ENCODE measurements at places on chromosomes 1 and 21.

GRCh38 chr1:230826166-230826875, 42.0 kb downstream of the C1orf198 start:
- DNase-seq: no peak

GRCh38 chr1:235331401-235331800, 3.0 kb downstream of the GGPS1 start:
- DNase-seq: no peak

DNA sequence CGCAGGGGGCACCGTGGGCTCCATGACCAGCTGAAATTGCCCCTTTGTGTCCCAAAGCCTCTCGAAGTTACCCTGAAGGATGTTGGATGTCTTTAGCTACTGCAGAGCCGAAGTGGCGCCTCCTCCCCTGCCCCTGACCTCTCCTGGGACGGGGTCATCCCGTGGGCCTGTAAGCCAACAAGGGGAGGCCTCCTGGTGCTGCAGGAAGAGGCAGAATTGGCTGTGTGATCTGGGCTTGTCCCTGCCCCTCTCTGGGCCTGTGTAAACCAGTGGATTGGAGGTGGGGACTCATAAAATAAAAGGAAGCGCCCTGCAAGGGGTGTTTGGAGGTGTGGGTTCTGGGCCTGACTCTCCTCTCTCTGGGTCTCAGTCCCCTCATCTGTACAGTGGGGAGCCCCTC, 2.1 kb upstream of the TAS1R2 start:
- DNase-seq: no peak

DNA sequence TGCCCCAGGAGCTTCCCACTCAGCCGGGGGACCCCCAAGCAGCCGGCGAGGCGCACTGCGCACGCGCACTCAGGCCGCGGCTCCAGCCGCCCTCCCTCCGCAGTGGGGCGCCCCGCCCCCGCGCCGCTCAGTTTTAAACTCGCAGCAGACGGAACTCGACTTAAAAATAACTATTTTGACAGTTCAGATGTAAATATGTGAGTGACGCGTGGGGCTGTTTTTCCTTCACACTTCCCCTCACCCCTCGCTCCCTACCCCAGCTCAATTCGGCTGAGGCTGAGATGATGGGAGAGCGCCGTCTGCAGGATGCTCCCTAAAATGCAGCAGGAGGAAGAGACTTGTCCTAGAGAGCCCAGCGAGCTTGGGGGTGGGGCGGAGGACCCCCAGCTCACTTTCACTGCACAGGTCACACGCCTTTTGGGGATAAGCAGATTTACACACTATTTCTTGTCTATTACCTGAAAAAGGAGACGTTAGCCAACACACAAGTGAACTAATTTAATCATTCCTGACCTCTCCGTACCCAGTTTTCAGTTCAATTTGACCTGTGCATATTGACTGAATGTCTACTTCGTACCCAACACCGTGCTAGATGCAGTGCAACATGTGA, 8.9 kb upstream of the LEMD1 start:
- DNase-seq: peak; percentile 28

GRCh38 chr1:96374076-96374762, 347.4 kb upstream of the PTBP2 start:
- no peak for DNase-seq

GRCh38 chr21:25428537-25428936, 178.7 kb downstream of the MRPL39 start:
- no peak for DNase-seq

GRCh38 chr1:79955966-79956365, 949.4 kb upstream of the ADGRL4 start:
- no peak for DNase-seq

GRCh38 chr1:11151826-11152612, 37.1 kb upstream of the ANGPTL7 start:
- no peak for DNase-seq

DNA sequence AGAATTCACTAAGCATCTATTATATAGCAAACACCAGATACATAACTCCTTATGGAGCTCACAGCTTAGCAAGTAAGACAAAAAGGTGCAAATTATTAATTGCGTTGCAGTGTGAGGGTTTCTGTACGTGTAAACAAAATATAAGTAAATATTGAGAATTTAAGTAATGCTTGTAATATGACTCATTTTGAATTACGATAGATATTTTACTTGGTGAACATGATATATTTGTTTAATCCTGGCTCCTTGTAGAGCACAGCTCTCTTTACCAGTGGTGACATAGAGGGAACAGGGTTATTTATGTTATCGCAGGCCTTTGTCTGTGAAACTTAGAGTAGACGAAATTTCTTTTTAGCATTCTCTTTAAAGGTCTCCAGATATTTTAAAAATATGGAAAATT, 36.4 kb downstream of the LYPLAL1 start:
- no peak for DNase-seq

DNA sequence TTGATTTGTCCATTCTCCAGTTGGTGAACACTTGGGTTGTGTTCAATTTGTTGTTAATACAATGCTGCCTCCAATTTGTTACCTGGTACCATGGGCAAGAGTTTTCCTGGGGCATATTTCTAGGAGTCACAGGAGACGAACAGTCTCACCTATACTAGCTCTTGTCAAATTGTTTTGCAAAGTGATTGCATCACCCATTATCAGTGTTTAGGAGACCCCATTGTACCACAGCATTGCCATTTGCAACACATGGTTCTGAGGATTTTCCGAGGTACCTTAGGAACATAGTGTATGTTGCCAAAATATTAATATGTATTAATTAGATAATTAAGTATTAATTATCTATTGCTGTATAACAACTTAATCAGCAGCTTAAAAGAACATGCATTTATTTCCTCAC, 97.8 kb downstream of the LPAR3 start:
- no peak for DNase-seq

DNA sequence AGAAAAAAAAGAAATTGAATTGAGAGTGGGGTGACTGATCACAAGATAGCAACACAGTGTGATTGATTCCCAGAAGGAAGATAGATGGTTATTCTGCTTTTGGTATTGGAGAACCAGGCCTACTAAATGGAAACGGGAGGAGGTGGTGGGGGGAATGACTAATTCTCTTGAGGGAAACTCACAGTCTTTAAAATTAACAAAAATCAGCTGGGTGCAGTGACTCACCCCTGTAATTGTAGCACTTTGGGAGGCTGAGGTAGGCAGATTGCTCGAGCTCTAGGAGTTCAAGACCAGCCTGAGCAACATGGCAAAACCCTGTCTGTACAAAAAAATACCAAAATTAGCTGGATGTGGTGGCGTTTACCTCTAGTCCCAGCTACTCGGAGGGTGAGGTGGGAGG, 134.6 kb upstream of the PDE4B start:
- no peak for DNase-seq

- DNase-seq: no peak
These were observed 70.9 kb upstream of the COL6A1 start for GRCh38 chr21:45910548-45911221.

- DNase-seq: no peak
These were observed 19.9 kb downstream of the SOX13 start for GRCh38 chr1:204092632-204093420.

GRCh38 chr21:29639366-29640079, 300.3 kb downstream of the GRIK1 start:
- DNase-seq: no peak

DNA sequence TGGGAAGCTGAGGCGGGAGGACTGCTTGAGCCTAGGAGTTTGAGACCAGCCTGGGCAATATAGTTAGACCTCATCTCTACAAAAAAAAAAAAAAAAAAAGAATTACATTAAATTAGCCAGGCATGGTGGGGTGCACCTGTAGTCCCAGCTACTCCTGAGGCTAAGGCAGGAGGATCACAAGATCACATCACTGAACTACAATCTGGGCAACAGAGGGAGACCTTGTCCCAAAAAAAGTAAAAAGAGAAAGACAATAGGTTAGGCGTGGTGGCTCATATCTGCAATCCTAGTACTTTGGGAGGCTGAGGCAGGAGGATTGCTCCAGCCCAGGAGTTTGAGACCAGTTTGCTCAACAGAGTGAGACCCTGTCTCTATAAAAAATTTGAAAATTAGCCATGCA, 130.3 kb downstream of the TIAM1 start:
- DNase-seq: no peak

DNA sequence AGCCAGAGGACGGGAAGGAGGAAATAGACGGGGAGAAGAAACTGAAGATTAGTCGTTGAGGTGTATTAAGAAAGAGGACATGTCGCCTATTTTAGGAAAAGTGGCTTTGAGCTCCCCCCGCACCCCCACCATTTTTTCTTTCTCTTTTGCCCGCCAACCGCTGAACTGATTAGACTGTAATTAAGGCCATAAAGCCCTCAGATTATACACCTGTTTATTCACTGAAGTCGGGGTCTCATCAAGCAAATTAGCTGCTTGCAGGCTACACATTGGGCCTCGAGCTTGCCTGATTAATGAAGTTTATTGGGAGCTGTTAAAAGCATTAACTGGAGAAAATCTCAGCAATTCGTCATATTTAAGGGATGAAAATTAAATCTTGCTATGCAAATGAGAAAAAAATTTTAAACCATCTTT, 119.4 kb upstream of the RRP15 start:
- DNase-seq: no peak

GRCh38 chr1:48693180-48693579, 83.5 kb downstream of the BEND5 start:
- no peak for DNase-seq

GRCh38 chr1:8464377-8464776, 146.5 kb downstream of the SLC45A1 start:
- no peak for DNase-seq

GRCh38 chr1:205492201-205492667, 12.2 kb upstream of the CDK18 start:
- DNase-seq: no peak

DNA sequence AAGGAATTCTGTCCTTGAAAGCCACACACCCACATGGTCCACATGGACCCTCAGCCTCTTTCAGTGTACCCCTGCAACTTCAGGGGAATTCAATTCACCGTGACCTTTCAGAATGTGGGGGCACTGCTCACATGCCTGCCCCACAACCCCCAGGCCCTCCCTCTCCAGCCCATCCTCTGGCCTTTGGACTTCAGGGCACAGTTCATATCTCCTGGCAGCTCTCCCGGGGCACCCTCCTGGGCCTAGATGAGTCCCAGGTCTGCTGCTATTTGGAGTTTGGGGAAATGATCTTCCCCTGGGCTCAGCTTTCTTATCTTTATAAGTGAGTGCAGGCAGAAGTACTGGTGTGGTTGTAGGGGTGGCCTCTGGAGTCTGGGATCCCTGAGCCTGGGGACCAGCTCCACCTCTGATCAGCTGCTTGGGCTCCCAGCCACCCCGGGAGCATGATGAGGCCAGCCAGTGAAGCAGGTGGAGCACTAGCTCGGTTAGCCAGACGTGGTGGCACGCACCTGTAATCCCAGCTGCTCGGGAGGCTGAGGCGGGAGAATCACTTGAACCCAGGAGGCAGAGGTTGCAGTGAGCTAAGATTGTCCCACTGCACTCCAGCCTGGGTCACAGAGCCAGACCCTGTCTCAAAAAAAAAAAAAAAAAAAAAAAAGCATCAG, 15.8 kb downstream of the C1orf167 start:
- DNase-seq: no peak

- no peak for DNase-seq
These were observed 70.4 kb upstream of the HMCN1 start for GRCh38 chr1:185663771-185664296.

Measured in stimulated activated CD4-positive, alpha-beta T cell treated with anti-CD3 and anti-CD28 coated beads, Interleukin-1b, Interleukin-23, amount 100 ng/mL, for 24 hours (primary cell).